Activated CD8-positive, alpha-beta memory T cell treated with anti-CD3 and anti-CD28 coated beads for 4 hours (primary cell): ENCODE measurements at places on chromosomes 4 and X.

DNA sequence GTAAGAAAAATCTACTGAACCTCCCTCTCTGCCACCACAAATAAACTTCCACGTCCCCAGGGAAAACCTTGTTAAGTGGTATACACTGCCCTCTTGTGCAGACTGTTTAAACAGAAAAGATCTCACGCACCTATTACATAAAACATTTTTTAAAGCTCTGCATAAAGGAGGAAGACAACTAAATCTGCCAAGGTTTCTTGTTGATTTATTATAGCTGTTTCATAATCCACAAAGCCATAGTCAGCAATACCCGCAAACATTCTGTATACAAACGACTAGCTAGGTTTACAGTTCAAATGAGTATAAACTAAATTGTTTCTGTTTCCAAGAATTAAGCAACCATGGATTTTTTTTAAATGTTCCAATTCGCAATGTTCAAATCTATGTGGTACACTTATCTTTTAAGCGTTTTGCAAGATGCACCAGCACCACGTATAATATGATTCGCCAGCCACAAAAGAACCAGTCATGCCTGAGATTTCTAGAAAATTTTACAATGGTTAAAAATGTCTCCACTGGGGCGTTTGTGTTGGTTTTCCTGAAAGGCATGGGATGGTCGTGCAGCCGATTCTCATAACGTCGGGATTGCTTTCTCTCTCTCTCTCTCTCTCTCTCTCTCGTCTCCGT, 164.6 kb downstream of the PRKX start:
- no peak for DNase-seq

GRCh38 chr4:181105487-181105886, 1137.7 kb upstream of the TENM3 start:
- no peak for DNase-seq

- no peak for DNase-seq
These were observed 77.5 kb upstream of the ELOVL6 start for GRCh38 chr4:110275871-110276270.

DNA sequence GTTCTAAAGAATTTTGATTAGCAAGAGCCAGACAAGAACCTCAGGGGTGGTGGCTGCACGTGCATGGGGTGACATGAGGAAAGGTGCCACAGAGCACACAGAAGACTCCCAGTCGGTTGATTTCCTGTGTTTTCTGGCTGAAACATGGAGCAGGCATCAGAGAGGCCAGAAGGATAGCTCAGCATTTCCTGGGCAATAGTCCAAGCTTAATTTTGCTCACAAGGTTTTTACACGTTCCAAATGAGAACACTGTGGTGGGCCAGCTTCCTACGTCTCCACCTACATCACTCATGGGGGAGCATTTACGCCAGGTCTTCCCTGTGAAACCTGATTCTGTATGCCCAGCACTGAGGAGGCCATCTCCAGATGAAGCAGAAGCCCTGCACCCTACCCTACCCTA, 212.5 kb upstream of the CLNK start:
- no peak for DNase-seq

DNA sequence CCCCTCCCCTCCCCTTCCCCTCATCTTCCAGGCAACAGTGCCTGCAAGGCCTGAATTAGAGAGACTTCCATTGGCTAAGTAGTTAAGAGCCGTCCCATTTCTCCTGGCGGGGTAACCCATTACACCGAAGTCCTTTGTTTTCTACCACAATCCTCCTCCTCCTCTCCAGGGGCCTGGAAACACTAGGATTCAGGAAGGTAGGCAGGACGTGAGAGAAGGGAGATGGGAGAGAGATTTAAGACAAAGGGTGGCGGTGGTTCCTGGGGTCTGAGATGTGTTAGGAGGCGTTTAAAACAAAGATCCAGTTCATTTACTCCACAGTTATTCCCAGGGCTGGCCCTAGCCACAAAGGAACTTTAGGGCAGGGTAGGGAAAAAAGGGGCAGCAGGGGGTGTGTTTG, 28.0 kb downstream of the NYX start:
- no peak for DNase-seq

DNA sequence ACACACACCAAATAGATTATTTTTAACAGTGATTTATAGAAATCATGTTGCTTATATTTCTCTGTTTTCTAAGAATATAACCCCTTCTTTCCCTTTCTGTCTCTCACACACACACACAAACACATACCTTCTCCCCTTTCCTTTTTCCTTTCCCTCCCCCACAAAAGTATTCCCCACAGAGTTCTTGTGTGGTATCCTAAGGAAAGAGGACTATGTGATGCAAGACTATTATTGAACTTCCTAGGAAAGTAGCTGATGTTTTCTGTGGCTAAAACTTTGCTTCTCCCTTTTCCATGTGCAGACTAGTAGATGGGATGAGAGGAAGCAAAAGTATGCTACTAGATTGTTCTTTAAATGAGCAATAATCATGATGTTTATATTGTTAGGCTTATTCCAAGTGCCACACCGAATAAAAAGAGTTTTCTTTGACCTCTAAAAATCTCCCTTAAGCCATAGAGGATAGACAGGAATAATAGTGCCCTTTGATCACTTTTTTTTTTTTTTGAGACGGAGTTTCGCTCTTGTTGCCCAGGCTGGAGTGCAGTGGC, 38.7 kb downstream of the CPEB2 start:
- no peak for DNase-seq

GRCh38 chrX:47859686-47860085, 23.0 kb downstream of the ZNF81 start:
- DNase-seq, result no peak

DNA sequence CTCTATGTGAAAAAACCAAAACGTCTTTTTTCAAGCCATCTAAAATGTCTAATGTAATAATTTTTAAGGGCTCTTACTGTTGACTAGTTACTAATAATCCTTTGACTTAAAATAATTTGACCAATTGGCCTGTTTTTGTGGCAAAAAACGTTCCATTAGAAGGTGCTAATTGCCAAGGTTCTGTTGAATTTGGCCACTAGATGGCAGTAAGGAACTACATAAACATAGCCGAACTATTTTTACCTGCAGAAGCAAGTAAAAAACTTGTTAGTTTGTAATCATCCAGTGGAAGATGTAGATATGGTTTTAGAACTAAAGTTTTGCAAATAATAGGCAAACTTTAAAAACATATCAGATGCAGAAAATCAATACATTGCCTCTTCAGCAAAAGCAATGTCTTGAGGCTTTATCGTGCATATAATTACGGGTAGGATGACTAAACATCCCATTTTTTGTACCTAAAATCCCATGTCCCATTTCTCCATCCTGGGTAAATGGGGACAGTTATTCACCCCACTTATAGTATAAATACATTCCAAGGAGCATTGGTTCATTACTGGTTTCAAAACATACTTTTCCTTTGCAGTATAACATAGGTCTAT, 57.6 kb downstream of the PROM1 start:
- DNase-seq, result no peak

DNA sequence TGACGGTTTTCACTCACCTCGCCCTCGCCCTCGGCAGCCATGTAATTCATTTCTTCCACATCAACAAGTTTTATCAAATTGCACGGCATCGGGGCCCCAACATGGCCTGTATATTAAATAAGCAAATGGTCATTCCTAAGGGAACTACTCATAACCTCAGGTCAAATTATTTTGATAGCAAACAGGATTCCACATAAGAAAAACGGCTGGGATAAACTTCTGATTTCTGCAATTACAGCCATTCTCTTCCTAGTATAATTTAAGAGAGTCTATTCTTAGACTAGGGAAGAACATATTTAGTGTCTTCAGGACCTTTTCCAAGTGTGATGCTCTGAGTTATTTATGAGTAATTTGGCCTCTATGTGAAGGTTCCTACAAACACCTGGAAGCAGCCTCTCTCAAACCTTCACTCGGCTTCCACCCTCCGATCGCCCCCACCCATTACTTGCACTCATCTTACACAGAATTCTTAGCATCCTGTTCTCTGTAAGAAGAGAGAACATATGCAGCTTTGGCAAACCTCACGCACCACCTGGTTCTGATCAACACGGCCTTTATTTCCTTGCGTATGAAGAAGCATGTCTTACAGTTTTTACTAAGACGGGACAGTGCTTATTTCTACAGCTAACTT, 29.4 kb upstream of the CENPU start:
- no peak for DNase-seq
